ENCODE measurements at places on chromosomes 5 and 9.

- DNase-seq, result no peak
Observed at GRCh38 chr9:81595887-81596543, 93.3 kb downstream of the TLE1 start.

GRCh38 chr5:148177207-148177606, 8.9 kb downstream of the SPINK14 start:
- DNase-seq, result no peak

DNA sequence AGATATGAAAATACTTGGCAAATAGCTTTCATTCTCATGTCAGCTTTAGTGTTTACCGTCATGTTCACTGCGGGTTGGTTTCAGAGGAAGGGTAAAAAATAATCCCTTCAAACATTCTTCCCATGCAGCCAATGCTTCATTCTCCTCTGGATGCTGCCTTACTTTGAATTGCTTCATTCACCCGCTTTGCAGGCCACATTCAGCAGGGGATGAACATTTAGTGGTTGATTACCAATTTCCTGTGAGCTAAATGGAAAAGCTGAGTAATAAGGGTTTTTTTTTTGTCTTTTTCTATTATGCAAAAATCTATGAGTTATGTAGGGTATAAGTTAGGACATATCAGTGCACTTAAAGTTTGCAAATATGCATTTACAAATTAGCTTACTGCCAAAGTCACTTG, 96.3 kb upstream of the MEF2C start:
- DNase-seq, result no peak

GRCh38 chr5:156475182-156476157, 148.5 kb downstream of the SGCD start:
- DNase-seq, result no peak

DNA sequence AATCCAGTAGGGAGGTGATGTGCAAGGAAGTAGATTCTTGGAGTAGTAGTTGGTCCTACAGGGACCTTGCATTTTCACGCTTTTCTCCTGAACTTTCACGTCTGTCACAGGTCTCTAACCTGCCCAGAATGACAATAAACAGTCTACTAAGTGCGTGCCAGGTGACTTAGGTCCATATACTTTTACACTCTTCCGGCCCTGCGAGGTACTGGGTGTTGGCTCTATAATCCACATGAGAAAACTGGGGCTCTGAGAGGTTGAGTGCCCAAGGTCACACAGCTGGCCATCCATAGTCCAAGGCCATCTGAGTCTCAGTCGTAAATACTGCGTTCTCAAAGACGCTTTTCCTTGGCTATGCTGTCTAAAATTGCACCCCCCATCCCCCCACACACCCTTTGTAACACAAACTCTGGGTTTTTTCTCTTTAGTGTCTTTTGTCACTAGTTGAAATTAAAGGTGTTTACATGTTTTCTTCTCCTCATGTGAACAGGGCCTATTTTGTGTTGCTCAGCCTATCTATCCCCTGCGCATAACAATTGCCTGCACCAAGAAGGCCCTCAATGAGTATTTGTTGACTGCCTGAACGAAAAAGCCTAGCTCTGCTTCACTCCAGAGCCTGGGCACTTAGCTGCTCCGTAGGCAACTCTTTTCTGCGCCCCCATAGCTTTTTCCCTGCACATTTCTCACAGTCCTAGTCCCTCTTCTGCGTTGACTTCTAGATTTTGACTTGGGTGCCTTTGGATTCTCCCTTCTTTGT, 943 bp downstream of the SFXN1 start:
- no peak for DNase-seq

GRCh38 chr5:100697970-100698369, 162.8 kb downstream of the FAM174A start:
- no peak for DNase-seq

- no peak for DNase-seq
Observed at GRCh38 chr9:78407636-78408312, 110.8 kb downstream of the PSAT1 start.

DNA sequence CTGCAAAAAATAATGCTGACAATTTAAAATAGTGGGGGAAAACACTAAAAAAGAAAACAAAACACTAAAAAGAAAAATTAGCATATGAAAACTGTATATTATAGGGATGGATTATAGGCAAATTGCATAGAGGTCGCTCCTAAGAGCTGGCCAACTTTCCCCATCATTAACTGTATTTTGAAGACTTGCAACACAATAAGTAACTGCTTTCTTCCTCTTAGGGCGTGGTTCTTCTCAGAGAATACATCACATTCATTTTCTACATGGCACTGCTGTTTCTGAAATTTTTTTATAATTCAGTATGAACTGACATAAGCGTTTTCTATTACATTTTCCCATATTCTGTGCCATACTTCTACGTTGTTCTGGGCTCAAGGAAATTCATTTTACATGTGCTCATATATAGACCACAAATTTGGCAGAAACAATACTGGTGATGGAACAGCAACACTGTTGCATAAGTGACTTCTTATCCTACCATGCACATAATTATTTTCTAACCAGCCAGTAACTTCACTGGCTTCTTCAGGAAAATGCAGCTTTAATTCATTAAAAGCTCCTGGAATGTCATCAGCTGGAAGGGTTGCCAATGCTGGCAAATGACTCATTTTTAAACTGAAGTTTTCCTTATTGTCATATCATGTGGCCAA, 171.2 kb upstream of the DMAC1 start:
- no peak for DNase-seq

DNA sequence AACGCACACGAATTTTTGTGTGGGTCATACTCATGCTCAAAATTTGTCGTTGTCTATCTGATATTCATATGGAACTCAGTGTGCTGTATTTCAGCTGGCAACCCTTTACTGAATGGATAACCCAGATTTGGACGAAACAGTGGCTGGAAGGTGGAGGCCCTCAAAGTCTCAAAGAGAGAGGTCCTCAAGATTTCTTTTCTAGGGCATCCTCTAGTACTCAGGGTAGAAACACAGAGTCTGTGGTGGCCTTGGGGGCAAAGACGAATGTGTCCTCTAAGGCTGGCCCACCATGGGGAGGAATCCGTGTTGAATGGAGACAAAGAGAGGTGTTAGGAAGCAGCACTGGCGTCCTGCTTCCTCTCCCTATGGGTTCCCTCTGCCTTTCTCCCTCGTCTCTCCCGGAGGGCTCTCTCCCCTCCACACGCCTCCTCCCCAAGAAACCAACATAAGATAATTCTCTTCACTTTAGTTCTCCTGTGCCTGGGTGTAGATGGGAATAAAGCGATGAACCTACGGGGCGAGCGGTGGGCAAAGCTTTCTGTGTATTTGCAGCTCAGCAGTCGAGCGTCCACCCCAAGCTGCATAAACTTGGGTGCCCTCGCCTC, 333.7 kb downstream of the CWC27 start:
- no peak for DNase-seq

GRCh38 chr5:177035976-177036375, 13.5 kb downstream of the ZNF346 start:
- DNase-seq, result no peak

DNA sequence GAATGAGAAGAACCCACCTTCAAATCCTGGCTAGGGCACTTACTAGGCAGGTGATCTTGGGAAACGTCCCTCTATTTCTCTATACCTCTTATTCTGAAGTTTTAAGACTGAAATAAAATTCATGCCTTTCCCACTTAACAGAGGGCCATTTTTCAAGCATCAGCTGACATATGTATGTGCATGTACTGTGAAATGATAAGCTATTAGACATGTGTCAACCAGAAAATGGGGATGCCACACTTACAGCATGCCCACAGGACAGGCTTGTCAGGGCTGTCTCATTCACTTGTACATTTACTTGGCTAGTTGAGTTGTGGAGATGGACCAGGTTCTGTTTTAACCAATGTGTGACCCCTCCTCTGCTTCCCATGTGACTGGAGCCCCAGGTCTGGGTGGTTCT, 78.5 kb downstream of the C9orf152 start:
- DNase-seq, result no peak

- no peak for DNase-seq
Observed at GRCh38 chr9:133440874-133441273, 18.7 kb downstream of the ADAMTS13 start.

GRCh38 chr5:66281294-66281693, 137.2 kb downstream of the SREK1 start:
- DNase-seq, result no peak

- no peak for DNase-seq
Observed at GRCh38 chr9:17367035-17367434, 211.8 kb upstream of the SH3GL2 start.

DNA sequence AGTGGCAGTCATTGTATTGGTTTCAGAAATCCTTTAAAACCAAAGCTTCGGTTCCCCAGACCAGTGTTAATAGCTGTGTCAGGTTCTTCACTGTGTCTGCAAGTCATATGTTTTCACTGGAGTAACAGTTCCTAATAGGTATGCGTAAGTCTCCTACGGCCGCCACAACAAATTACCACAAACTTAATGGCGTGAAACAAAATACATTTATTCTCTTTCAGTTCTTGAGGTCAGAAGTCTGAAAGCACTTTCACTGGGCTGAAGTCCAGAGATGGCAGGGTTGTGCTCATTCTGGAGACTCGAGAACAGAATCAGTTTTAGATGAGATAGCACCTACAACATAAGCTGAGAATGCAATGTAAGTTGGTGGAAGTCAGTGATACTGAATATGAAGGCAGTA, 556.2 kb downstream of the TLE4 start:
- no peak for DNase-seq

DNA sequence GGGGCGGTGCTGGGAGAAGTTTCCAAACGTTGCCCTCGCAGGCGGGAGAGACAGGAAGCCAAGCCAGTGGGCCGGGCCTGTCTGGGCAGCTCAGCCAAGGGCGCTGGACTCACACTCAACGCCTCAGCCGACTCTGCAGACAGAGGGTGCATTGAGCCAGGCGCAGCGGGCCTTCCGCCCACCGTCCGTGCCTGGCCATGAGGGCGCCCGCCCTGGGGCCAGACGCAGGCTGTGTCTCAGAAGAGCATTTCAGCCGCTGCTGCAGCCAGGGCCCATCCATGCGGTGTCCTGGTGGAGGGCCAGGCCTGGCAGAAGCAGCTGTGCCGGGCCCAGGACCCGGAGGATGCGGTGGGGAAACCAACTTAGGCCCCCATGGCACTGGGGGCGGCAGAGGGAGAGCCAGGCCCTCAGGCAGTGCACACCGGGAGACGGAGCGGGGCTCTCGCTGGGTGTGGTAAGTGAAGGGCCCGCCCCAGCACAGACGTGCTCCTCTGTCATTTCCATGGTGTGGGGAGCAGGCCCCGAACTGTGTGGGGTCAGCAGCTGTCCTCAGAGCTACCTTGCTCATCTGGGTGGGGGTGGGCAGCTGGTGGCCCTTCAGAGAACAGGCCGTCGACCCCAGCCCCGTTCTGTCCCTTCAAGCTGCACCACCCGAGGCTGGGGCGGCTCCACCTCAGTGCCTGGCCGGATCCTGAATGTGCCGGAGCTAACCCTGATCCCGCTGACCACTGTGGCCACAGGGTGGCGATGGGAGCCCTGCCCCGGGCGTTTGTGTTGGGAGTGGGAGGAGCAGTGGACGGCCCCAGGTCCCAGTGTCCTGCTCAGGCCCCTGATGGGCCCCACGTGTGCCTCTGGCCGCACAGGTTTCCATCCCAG, 18.0 kb downstream of the DNLZ start:
- no peak for DNase-seq

DNA sequence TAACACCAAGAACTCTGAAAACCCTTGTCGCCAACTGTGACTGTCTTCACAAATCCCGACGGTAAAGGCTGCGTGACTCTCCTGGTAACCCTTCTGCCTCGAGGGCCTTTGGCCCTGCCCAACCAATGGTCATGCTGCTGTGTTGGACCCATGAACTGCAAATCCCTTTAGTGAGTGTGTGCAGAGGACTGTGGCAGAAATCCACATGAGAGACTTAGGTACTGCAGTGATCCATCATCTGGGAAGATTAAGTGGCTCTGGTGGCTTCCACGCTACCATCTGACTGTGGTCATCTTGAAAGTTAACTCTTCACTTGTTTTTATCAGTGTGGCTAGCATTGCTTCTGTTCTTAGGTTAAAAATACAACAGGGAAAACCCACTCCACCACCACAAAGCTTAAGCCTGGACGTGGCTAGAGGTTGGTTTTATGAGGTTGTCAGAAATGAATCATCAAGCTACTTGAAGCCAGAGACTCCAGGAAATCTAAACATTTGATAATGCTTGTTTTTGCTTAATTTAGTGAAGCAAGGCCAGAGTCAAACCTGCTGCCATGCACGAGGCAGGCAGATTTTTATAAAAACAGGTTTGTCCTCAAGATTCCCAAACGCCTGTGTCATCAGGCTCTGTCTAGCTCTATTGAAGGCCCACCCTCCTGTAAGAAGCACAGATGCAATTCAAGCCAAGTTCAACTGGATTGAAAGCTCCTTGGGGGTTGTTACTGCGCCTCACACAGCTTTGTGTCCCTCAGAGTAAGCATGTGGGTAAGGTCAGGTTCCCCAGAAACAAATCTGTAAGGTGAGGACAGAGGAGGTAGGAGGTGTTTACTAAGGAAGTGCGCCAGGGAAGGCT, 52.7 kb upstream of the ERCC6L2 start:
- DNase-seq, result peak; percentile 47

DNA sequence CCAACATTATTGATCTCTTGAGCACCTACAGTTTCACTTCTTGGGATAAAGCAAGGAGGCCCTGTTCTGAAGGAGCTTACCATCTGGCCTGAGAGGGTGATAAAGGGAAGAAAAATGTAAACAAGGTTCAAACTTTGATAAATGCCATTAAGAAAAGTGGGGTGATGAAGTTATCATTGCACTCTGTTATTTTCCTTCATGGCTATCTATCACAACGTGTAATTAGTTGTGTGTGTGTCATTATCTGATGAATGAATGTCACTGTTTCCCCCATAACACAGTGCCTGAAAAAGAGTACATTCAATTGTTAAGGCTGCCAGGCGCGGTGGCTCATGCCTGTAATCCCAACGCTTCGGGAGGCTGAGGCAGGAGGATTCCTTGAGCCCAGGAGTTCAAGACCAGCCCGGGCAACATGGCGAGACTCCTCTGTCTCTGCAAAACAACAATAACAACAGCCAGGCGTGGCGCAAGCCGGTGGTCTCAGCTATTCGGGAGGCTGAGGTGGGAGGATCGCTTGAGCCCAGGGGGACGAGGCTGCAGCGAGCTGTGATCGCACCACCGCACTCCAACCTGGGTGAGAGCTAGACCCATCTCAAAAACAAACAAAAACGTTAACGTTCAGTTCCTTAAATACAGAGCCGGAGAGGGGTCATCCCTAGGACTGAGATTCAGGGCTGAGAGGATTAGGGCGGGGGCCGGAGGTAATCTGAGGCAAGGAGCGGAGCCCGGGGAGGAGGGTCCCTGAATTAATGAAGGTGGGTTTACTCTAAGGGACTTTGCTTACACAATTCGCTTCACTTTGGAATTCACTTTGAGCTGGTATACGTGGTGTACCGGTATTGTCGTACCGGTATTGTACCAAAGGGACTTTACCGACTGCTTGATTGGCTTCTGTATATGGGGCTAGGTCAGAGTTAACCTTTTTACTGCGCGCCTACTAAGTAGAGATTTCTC, 917 bp downstream of the NHP2 start:
- DNase-seq, result no peak

DNA sequence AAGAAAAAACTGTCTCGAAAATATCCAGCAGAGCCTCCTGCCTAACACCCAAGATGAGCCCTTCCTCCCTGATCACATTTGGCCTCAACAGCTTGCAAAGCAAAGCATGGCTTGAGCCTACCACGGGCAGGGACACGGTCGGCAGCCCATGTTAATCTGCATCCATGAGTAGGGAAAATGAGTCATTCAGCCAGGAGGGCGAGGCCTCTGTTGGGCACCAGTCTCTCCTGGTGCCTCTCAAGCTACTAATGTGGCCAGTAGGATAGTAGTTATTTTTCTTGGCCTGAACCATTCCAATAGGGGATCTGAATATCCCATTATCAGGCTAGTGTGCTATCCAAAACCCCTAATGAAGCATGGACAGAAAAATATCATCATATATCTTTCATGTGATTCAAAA, 43.0 kb upstream of the SHB start:
- no peak for DNase-seq

GRCh38 chr9:129714511-129715061, 38.3 kb downstream of the PTGES start:
- DNase-seq, result no peak

Data from activated naive CD8-positive, alpha-beta T cell treated with anti-CD3 and anti-CD28 coated beads, Interleukin-2, amount 10 ng/mL, durations not matched to agents 7 days and 5 days (primary cell).